ENCODE measurements at places on chromosomes 11 and 22.

DNA sequence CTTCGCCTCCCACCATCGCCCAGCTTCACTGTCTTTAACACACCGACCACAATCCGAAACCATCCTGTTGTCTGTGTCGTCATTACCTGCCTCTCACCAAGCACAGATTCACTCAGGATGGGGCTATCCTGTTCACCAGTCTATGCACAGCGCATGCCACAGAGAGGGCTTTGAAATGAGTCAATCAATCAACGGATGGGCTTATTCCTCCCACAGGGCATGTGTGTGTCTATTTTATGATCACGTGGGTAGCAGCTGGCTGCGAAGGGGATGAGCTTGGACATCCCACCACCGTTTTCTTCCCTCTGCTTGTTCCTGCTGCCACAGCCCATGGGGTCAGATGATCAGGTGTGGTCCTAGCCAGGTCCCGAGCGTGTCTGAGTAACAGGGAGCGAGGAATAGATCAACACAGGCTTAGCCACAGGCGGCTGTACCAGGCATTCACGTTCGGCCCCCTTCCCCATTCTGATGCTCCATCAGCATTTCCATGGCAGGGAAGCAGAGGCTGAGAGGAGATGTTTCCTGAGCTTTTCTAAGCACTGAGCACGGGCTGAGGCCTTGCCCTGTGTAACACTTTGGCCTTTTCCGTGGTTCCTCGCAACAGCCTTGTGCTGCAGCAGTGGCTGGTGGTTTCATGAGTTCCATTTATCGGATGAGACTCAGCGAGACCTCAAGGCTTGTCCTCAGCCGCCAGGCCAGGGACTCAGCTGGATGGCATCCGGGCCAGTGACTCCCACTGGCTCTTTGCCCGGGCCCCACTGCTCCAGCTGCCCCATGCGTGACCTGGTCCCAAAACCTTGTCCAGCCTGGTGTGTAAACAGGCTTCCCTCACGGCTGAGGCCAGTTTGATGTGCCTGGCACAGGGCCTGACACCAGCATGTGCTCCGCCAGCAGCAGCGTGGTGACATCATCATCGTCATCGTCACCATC is 48.1 kb upstream of the FGF3 start:
- DNase-seq, result no peak

DNA sequence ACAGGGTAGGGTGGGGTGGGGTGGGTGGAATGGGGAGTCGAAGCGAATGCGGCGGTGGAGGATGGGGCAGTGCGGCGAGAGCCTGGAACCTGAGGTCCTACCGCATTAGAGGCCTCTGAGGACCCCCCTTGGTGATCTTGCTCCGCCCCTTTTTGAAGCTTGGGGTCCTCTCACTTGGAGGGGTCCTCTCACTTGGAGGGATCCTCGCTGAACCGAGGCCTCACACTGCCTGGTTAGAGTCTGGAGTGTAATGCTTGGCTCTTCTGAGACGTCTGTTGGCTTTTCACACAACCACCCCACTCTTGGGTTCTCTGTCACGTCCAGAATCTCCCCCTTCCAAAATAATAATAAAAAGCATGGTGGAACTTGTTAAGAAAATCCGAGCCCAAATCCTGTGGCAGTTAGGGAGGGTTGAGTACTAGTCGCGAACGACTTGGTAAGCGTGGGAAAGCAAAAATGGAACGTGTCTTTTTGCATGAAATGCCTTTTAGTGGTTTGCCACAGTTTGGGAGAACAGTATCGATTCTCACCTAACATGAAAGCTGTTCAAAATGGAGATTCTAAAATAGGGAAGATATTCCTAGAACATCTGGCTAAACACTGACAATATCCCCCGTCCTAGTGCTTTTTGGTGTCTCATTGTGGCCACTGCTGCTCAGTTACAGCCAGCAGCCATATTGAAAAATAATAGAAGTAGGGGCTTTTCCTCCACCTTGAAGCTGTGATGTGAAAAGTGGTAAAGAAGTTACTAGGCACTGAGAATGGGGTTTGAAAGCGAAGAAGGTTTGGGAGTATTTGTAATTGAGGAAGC is 822 bp downstream of the RBX1 start:
- DNase-seq, result no peak

DNA sequence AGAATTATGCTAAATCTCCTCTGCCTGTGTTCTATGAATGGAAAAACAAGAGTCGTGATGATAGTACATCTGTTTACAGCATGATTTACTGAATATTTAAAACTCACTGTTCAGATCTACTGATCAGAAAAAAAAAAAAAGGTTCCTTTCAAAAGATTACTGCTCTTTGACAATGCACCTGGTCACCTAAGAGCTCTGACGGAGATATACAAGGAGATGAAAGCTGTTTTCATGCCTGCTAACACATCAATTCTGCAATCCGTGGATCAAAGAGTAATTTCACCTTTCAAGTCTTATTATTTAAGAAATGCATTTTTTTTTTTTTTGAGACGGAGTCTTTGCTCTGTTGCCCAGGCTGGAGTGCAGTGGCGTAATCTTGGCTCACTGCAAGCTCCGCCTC is 30.7 kb downstream of the CLTCL1 start:
- DNase-seq, result no peak

GRCh38 chr11:62125316-62125715 is 1.5 kb downstream of the INCENP start:
- DNase-seq, result peak; percentile 43

DNA sequence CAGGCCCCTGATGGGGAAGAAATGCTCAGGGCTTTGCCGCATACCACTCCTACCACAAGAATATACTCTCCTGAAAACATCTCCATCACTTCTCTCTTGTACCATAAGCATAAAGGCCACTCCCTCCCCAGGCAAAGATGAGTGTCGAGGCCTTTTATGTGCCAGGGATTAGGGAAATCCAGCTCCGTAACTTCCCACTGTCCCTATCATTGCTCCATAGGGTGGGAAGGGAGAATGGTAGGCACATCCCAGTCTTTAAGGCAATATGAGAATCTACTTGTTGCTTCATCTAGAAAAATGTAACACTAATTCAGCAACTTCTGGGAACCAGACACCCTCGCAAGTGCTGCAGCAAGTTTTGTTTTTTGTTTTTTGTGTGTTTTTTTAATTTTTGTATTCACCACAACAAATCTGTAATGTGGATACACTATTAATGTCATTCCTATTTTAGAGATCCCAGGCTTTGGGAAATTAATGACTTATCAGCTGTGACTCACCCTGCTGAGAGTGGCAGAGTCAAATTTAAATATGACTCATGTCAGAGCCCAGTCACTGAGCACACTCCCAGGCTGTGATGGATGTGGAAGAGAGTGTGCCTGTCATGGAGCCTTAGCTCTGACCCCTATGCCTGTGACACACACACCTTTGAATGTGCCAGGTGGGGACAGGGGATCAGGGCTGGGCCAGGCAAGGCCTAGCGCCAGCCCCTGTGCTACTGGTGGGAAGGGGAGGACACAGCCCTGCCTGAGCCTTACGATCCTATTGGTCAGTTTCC is 23.4 kb downstream of the PANX1 start:
- DNase-seq, result no peak

- no peak for DNase-seq
Observed at GRCh38 chr11:87230995-87231394, 193.3 kb downstream of the TMEM135 start.

DNA sequence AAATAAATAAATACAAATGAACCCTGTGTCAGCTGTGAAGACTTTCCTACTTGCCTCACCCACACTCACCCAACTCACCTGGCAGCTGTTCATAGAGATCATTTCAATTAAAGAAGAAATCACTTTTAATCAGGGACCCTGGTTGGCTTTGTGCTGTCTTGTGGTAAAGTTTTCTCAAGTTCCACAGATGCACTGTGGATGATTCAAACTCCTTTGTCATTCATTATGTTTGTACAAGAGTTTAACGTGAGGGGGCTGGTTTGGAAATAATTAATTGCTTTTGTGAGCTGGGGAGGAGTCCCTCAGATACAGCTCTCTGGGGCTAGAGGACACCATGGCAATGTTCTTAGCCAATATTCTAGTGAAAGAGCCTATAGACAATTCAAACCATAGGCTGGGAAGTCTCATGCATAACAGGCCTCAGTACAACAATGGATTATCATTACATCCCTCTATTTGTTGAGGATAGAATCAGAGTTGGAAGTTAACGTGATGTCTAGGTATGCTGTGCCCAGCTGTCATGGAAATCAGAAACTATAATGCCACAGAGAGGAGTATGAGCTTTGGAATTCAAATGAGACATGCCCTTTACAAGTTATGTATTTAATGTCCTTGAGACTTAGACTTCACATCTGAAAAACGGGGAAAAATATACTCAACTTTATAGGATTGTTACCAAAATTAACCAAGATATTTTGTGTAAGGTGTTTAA is 698.5 kb downstream of the KCNA4 start:
- no peak for DNase-seq

- DNase-seq, result no peak
Observed at GRCh38 chr11:62195945-62196344, 5.9 kb downstream of the SCGB1D1 start.

- no peak for DNase-seq
Observed at GRCh38 chr11:61762798-61763197, 10.4 kb downstream of the MYRF start.

GRCh38 chr22:23715806-23716375 is 25.1 kb downstream of the RGL4 start:
- no peak for DNase-seq

- DNase-seq, result no peak
Observed at GRCh38 chr11:131430473-131431208, 60.2 kb downstream of the NTM start.

DNA sequence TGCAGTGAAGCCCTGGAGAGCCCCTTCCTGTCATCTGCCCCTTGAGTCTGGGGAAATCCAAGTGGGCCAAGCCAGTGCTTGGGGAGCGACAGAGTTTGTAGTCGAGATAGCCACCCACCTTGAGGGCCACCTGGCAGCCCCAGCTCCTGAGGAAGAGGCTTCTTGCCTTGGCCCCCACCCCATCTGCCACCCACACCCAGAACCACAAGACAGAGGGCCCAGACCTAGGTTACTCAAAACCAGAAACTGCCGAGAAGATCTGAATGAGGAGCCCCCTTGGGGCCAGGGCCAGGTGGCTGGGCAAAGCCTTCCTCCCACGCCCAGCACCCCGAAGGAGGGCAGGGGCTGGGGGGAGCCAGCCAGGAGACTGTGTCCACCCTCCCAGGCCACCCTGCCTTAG is 18.8 kb upstream of the PRR5 start:
- no peak for DNase-seq

- no peak for DNase-seq
Observed at GRCh38 chr11:2796508-2797113, 89.0 kb downstream of the CDKN1C start.

DNA sequence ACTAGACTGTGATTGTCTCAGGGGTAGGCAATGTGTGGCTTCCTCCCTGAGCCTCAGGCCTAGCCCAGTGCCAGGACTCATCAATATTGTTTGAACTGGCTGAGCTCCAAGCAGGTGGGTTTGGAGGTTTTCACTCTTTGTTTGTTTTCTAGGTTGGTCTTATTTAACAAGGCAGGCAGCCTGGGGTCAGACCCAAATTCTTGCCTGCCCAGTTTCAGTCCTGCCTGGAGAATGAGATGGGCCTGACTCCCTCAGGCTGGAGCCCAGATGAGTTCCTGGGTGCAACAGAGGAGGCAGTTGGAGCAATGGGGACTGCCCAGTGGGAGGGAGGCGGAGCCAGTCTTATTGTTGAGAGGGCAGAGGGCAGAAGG is 28.3 kb upstream of the TP53I11 start:
- DNase-seq, result no peak

DNA sequence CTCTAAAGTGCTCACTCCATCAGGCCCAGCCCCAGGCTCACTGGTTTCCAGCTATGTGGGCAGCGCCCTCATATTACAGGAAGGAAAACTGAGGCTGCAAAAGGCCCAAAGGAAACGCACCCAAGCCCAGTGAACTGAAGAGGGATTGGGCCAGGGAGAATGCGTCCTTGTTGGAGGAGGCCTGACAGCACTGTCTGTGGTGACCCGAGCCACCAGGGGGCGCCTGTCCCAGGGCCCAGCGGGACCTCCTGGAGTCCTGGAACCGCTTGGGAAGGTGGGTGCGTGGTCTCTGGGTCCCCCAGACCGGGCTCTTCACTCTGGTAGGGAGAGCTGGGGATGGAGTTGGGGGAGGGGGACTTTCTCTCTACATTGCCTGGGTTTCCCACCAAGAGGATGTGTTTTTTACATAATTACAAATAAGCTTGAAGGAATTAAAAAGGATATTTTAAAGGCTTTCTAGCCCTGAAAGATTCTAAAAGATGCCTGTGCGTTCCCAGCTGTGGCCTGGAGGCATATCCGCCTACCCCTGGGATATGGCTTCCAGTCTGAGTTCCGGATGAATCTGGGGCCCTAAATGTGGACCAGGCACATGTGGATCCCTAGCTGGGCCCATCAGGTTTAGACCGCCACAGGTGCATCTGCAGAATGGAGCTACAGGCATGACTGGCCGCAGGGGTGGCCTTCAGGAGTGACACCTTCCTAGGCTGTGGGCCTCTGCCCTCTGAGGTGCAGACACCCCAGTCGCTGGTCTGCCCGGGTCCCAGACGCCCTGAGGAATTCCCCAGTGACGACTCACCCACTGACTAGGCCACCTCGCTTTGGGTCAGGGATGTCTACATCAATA is 4.2 kb downstream of the SPI1 start:
- DNase-seq, result peak; percentile 68

- no peak for DNase-seq
Observed at GRCh38 chr11:25562417-25562816, 769.5 kb upstream of the ANO3 start.

- DNase-seq, result no peak
Observed at GRCh38 chr11:77071671-77072605, 5.2 kb downstream of the CAPN5 start.

DNA sequence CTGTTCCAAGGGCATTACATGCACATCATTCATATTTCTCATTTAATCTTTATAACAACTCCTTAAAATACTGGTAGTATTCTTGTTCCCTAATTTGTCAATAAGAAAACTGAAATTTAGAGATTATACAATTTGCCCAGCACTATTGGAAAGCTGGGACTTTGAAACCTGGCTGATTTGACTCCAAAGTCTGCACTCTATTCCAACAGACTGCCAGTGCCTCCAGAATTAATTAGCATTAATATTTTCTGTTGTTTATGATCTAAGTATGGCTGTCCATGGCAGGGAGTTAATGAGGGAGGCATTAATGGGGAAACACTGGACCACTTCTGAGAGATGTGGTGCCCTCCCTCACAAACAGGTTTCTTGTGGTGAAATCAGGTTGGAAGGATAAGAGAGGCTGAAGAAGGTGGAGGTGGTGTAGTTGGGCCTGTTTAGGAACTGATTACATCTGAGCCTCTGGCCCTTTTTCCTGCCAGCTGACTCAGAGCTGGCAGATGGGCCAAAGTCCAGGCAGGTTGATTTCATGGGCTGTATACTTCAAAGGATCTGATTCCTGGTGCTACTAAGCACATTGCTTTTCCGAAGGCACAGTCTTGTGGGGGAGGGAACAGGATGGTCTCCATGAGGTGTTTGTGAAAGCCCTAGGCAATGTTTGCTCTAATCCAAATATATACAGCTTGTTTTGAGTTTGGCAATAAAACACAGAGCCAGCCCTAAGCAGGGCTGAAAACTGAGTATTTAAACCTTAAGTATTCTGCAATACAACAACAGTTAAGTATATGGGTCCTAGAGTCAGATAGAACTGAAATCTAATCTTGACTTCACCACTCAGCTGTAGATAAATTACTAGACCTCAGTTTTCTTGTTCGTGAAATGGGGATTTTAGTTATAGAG is 21.0 kb upstream of the RAB30 start:
- no peak for DNase-seq

GRCh38 chr11:44892843-44893242 is 57.8 kb downstream of the TP53I11 start:
- no peak for DNase-seq

- DNase-seq, result no peak
Observed at GRCh38 chr11:117444711-117445658, 117.3 kb downstream of the CEP164 start.

Measured in HAP-1 (cell line).